ENCODE measurements at places on chromosomes 16 and 17.

DNA sequence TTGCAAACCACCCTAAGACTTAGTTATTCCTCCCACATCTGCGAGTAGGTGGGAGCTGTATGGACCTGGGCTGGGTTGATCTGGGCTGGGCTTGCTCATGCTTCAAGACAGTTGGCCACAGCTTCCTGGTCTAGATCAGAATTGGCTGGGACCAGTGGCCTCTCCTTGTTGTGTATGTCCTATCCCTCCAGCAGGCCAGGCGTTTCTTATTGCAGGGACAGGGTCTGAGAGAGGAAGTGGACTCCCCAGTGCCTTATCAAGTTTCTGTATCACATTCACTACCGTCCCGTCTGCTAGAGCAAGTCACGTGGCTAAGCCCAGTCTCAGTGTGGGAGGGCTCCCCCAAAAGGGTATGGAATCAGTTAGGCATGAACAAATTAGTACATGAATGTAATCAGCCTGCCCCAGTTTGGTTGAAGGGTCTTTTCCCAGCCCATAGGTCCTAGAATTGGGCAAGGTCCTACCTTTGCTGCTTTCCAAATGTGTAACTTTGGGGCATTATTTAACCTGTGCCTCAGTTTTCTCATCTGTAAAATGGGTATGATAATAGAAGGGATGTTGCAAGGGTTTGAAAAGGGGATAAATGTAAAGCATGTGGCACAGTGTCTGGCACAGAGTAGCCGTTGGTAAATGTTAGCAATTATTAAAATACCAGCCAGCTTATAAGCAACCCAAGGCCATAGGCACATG lies 36.0 kb downstream of the NKD1 start:
- DNase-seq, result no peak

DNA sequence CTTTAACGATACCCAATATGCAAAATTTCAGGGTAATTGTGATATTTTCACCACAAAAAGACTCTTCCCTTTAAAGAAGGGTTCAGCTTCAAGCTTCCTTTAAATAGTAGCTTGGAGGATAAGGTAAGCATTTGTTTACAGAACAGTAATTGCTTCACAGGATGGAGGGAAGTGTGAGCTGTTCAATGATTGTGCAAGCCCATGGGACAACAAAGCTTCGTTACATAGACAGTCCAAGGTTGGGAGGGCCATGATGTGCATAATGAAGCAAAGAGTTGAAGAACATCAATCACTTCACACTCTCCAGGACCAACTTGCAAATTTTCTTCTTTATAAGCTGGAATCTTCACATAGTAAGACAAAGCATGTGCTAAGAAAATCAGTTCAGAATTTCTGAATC lies 145.0 kb upstream of the ASIC2 start:
- DNase-seq, result no peak

DNA sequence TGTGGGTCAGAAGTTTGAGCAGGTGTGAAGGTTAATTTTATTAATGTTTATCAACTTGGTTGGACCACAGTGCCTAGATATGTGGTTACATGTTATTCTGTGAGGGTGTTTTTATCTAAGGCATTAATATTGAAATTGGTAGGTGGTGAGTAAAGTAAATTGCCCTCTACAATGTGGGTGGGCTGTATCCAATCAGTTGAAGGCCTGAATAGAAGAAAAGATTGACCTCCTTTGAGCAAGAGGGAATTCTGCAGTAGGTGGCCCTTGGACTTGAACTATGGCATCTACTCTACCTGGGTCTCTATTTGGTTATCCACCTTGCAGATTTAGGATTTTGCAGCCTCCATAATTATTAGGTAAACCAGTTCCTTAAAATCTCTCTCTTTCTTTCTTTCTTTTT lies 356.8 kb upstream of the EEF2KMT start:
- no peak for DNase-seq

- no peak for DNase-seq
These were observed 2.2 kb downstream of the HID1 start for GRCh38 chr17:74970395-74970794.

DNA sequence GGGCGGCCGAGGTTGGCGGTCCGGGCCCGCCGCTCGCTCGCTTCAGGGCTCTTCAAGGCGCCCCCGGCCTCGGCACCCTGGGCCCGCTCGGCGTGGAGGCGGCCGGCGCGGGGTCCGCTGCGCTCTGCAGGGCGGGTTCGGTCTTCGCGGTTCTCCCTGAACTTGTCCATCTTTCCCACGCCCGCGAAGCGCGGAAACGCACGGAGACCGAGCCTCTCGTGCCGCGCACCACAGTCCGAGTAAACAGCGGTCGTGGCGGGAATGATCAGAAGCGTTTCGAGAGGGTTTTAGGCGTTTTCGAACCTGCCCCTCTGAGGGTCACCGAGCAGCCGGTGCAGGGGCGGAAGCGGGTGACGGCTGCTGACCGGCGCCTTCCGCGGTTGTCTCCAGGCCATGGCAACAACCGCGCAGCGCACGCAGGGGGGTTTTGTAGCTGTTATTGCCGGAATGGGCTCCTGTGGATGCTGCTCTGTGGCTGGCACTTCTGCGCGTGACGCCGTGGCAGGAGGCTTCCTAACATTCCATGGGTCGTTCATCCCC lies 414 bp downstream of the NARF start:
- peak; percentile 48 for DNase-seq

- DNase-seq, result no peak
These were observed 26.2 kb downstream of the ADAMTS18 start for GRCh38 chr16:77408607-77409006.

DNA sequence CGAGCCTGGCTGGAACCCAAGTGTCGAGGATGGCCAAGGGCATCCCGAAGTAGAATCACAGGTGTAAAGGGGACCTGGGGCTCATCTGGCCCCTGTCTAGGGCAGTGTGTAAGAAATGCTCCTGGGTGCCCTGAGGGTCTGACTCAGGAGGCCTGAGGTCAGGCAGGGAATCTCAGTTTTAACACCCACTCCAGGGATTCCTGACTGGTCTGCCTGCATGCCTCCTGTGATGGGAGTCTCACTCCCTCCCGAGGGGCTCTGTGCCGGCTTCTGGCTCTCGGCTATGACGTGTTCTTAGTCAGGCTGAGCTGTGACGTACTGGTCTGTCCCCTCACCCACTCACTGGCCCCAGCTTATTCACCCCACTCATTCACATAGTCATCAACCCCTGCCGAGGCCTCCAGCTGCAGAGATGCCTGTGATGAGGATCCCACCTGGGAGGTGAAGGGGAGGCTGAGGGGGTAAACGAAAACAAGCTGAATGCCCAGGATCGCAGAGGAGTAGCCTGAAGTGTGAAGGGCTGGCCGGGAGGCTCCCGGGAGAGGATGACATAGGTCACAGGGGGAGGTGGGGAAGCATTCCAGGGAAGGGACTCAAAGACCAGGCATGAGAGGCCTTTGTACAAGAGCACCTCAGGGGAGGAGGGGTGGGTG lies 23.8 kb downstream of the FAM83G start:
- DNase-seq, result peak; percentile 76

DNA sequence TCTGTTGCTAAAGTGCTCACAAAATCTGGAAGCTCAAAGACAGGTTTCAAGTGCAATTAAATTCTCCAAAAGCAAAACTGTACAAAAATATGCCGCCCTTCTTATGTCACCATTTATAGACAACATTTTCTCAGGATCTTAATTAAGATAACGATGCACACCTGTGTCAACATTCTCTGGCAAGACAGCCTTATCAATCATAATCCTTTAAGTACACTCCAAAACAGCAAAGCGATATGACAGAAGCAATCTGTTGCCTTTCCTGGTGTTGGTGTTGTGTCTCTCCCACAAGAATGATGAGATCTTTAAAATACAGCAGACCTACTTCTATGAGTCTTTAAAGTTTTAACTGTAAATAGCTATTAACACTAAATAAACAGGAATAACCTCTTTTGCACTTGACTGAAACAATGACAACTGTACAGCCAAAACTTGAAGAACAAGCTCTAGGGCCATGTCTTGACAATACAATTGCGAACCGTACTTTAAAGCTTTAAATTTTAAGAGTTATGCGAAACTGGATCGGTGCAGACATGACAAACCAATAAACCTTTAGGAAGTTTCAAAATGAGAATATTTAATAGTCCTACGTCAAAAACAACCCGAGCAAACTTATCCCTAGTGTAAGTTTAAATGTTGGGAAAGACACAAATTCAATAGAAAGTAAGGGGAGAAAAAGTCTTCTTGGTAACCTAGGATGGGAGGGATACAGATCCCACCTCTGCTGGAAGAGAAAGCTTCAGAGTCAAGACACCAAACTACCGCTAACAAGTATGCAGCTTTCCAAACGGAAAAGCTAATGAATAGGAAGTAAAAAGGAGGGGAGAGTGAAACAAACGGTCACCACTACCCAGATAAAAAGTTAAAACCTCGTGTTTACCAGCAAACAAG lies 3.3 kb upstream of the IRX5 start:
- peak; percentile 30 for DNase-seq

DNA sequence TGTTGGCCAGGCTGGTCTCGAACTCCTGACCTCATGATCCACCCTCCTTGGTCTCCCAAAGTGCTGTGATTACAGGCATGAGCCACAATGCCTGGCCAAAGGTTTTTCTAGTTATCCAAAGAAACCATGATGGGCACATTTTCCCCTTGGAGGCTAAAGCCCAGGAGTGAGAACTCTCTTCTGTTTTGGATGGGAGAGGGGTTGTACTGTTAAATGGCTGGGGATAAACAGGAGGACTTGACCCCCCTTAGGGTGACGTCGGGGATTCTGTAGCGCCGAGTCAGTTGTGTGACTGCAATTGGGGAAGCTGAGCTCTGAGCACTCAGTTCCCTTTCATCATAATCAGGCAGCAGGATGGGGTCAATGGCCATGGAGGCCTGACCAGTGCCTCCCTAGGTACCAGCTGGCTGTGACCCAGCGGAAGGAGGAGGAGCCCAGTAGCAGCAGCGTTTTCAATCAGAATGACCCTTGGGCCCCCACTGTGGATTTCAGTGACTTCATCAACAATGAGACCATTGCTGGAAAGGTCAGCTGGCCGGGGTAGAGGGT lies 4.1 kb downstream of the AOC3 start:
- DNase-seq, result no peak

GRCh38 chr16:85935974-85936760 lies 37.2 kb downstream of the IRF8 start:
- no peak for DNase-seq

GRCh38 chr16:85665929-85666328 lies 22.8 kb downstream of the GINS2 start:
- DNase-seq, result no peak

GRCh38 chr17:9150446-9151090 lies 129.3 kb downstream of the NTN1 start:
- DNase-seq, result peak; percentile 88

DNA sequence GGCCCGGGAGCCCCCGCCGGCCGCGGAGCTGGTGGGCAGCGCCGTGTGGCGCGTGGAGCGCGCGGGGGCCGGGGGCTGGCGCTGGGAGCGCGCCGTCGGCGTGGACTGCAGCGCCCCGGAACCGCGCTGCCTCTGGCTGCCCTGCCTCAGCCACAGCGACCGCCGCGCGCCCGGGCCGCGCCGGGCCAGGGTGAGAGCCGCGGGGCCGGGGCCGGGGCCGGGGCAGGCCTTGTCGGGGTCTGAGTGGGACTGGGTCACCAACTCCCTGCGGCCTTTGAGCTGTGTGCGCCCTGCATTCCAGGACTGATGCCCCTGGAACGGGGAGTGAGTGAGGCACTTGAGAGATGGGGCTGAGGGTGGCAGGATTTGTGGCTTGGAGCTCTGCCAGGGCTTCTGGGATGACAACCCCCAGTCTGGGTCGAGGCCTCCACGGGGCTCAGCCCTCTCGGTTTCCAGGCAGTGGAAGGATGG lies 25.7 kb downstream of the ARHGAP23 start:
- no peak for DNase-seq

GRCh38 chr16:57629516-57630406 lies 1.3 kb downstream of the ADGRG1 start:
- no peak for DNase-seq
